ENCODE measurements at places on chromosomes 13 and 19. TPM values are rescaled to one million over a fixed set of nuclear protein-coding genes. Genes with fewer than 3 reads are reported as not detected.

PLPP2 gene
- total RNA-seq = 1.9 TPM

PTPRH gene
- total RNA-seq = 2.5 TPM

MAG gene
- total RNA-seq = 2.0 TPM

CYP4F12 gene
- total RNA-seq = 0.70 TPM

SULT2B1 gene
- 0.12 TPM for total RNA-seq

ZNF382 gene
- total RNA-seq = 7.3 TPM

ZNF606 gene
- 12.3 TPM for total RNA-seq

SOX21 gene
- total RNA-seq = not detected

ITGBL1 gene
- 183 TPM for total RNA-seq

All from smooth muscle cell of the coronary artery (primary cell).